Effector memory CD4-positive, alpha-beta T cell (primary cell): ENCODE measurements at places on chromosomes 7 and 10.

- no peak for DNase-seq
- no peaks in the 10 kb centered on the region for H3K27me3 ChIP-seq
- no peaks in the 10 kb centered on the region for H3K4me1 ChIP-seq
- no peak overlapping the region for H3K4me3 ChIP-seq
- no peak overlapping the region for H3K27ac ChIP-seq
Observed at GRCh38 chr10:92747066-92747465, 57.3 kb downstream of the HHEX start.

GRCh38 chr10:30029872-30030256 is 29.5 kb downstream of the JCAD start:
- H3K27ac ChIP-seq = no peak overlapping the region
- H3K4me1 ChIP-seq = peaks cover 28% of the 10 kb centered on the region
- no peak overlapping the region for H3K4me3 ChIP-seq
- H3K36me3 ChIP-seq = no peaks in the 10 kb centered on the region

DNA sequence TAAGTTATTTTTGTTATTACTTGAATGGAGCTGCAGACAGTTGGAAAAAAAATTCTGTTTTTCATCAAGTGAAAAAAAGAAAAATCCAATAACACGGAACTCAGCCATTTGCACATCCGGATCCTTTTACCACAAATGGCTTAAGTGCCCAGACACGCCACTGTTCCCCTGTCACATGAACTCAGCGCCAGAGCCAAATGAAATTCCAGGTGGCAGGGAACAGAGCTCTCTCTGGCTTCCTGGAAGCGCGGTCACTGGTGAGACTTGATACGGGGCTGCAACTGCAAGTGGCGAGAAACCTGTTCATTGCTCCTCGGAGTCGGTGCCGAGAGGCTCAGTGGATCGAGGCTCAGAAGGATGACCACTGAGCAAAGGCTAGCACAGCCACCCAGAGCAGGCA is 60.8 kb upstream of the NPTX2 start:
- no peaks in the 10 kb centered on the region for H3K36me3 ChIP-seq
- no peak overlapping the region for H3K4me3 ChIP-seq
- no peaks in the 10 kb centered on the region for H3K4me1 ChIP-seq

DNA sequence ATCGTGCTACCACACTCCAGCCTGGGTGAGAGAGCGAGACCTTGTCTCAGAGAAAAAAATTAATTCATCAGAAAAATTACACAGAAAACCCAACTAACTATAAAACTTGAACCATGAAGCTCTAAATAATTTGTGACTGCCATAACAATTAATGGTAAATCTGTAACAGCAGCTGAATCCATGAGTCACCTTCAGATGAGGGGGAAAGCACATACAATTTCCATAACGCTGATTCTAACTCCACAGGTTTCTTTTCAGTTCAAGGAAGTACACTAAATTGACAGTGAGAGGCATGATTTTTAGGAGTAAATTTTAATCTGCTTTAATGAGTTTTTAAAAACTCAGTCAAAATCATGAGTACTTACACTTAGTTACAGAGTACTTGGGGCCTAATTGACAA is 120.1 kb upstream of the NOBOX start:
- H3K4me1 ChIP-seq = no peaks in the 10 kb centered on the region
- no peak overlapping the region for H3K4me3 ChIP-seq
- no peak overlapping the region for H3K27ac ChIP-seq

DNA sequence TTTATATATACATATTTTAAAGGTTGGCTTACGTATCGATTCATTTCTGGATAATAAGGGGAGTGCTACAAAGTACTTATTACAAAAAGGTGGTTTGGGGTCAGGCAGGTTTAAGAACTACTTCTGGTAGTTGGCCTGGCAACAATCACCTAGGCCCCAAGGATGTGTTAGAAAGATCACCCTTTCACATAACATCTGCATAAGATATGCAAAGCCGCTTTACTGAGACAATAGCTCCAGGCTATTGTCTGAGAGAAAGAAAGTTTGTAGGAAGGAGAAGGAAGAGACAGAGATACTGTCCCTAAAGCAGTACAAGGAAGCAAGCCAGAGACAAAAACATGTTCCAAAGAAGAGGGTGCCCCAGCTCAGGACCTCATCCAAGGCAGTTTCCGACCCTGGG is 6.2 kb downstream of the PAXIP1 start:
- H3K4me1 ChIP-seq = no peaks in the 10 kb centered on the region
- no peak for DNase-seq
- H3K4me3 ChIP-seq = no peak overlapping the region
- H3K36me3 ChIP-seq = peaks cover 10% of the 10 kb centered on the region
- no peaks in the 10 kb centered on the region for H3K27me3 ChIP-seq
- H3K27ac ChIP-seq = no peak overlapping the region

DNA sequence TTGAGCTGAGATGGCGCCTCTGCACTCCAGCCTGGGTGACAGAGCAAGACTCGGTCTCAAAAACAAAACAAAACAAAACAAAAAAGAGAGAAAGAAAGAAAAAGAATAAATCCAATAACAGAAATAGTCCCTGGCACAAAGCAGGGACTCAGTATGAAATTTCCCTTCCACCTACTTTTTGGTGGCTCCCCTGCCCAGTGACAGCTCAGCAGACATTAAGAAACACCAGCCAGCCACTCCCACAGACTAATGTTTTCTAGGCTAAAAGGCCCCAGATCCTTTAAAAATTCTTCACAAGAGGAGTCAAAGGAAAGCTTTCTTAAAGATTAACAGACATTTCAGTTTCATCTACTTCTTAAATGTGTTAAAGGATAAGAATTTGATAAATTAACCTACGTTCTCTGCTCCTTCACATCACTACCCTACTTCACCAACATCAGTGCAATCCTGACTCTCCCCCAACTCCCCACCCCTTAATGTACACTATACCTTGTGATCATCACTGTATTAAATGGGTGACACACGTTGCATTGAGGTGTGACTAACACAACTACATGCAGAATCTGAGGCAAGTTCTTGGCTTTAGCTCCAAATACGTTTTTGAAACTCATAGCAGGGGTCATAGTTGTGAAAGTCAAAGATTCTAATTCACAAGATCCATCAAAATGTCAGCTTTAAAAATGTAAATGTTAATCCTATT is 114.5 kb upstream of the CAV2 start:
- H3K36me3 ChIP-seq = no peaks in the 10 kb centered on the region
- H3K4me1 ChIP-seq = no peaks in the 10 kb centered on the region
- H3K27ac ChIP-seq = no peak overlapping the region
- H3K4me3 ChIP-seq = no peak overlapping the region

GRCh38 chr7:107387128-107387527 is 82.7 kb upstream of the GPR22 start:
- no peak overlapping the region for H3K4me3 ChIP-seq
- no peaks in the 10 kb centered on the region for H3K27me3 ChIP-seq
- H3K27ac ChIP-seq = no peak overlapping the region
- no peak for DNase-seq

DNA sequence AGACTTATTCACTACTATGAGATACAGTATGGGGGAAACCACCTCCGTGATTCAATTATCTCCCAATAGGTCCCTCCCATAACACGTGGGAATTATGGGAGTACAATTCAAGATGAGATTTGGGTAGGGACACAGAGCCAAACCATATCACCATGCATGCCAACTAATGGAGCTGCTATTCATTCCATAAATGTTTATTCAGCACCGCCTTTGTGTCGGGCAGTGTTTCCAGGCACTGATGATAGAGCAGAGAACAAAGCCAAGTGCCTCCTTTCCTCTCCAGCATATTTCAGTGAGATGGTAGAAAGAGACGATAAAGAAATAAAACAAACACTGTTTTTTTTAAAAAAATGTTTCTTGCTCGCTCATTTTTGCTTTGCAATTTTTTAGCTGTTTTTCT is 295.9 kb upstream of the FOXK1 start:
- H3K4me3 ChIP-seq = no peak overlapping the region
- no peaks in the 10 kb centered on the region for H3K4me1 ChIP-seq
- H3K27me3 ChIP-seq = no peaks in the 10 kb centered on the region
- DNase-seq = no peak

- H3K4me1 ChIP-seq = peaks cover 16% of the 10 kb centered on the region
- no peak for DNase-seq
- H3K27ac ChIP-seq = peak overlapping the region; percentile 52
Observed at GRCh38 chr7:36153571-36154097, 580 bp downstream of the EEPD1 start.

GRCh38 chr10:94010886-94011285 is 17.2 kb downstream of the PLCE1 start:
- no peaks in the 10 kb centered on the region for H3K27me3 ChIP-seq
- no peak for DNase-seq
- H3K27ac ChIP-seq = no peak overlapping the region
- no peaks in the 10 kb centered on the region for H3K36me3 ChIP-seq
- H3K4me3 ChIP-seq = no peak overlapping the region
- no peaks in the 10 kb centered on the region for H3K4me1 ChIP-seq

- H3K4me1 ChIP-seq = no peaks in the 10 kb centered on the region
- no peak overlapping the region for H3K27ac ChIP-seq
- H3K36me3 ChIP-seq = no peaks in the 10 kb centered on the region
- H3K4me3 ChIP-seq = no peak overlapping the region
Observed at GRCh38 chr7:119197172-119197876, 972.8 kb downstream of the ANKRD7 start.

GRCh38 chr7:129746857-129747529 is 135.5 kb downstream of the NRF1 start:
- no peak overlapping the region for H3K27ac ChIP-seq
- DNase-seq = no peak
- H3K4me1 ChIP-seq = no peaks in the 10 kb centered on the region
- H3K36me3 ChIP-seq = peaks cover 9% of the 10 kb centered on the region

DNA sequence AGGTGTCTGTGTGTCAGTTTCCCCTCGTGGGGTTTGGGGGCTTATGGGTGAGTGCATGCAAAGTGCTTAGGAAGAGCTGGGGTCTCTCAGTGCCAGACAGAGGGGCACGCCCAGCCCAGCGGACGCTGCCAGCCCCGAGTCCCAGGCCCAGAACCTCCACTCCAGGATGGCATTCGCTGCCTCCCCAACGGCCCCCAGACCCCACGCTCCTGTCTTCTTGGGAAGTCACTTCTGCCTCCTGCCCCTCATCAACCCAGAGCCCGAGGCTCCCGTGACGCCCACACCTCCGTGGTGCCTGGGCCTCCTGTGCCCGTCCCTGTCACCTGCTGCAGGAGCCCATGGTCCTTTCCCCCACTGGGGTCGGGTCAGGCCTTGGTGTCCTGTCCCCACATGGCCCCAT is 35.0 kb downstream of the NKX6-2 start:
- no peak overlapping the region for H3K27ac ChIP-seq
- no peaks in the 10 kb centered on the region for H3K4me1 ChIP-seq
- H3K27me3 ChIP-seq = no peaks in the 10 kb centered on the region

- no peaks in the 10 kb centered on the region for H3K36me3 ChIP-seq
- H3K27me3 ChIP-seq = no peaks in the 10 kb centered on the region
- no peak overlapping the region for H3K27ac ChIP-seq
- DNase-seq = no peak
- no peak overlapping the region for H3K4me3 ChIP-seq
- H3K4me1 ChIP-seq = no peaks in the 10 kb centered on the region
Observed at GRCh38 chr7:71286336-71286735, 154.4 kb downstream of the GALNT17 start.

GRCh38 chr7:123410273-123410904 is 124.0 kb downstream of the IQUB start:
- DNase-seq = no peak
- H3K36me3 ChIP-seq = no peaks in the 10 kb centered on the region
- H3K4me1 ChIP-seq = no peaks in the 10 kb centered on the region
- H3K27ac ChIP-seq = no peak overlapping the region

DNA sequence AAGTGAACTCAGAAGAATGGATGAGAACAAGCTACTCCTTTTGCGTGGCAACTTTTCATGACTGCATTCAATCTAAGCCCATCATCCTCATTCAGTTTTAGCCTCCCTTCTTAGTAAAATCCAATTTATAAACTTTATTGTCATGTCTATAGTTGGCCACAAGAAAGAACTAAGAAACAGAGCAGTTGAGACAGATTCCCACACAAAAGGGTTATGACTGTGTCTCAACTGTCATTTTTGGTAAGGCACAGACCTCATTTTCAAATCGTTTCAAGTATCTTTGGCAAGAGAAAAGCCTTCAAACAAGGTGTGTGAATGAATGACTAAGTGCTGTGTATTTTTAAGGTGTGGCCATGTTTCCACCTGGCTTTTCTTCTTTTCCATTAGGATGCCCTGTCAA is 84.2 kb upstream of the CREB5 start:
- no peak overlapping the region for H3K27ac ChIP-seq
- DNase-seq = no peak
- no peaks in the 10 kb centered on the region for H3K27me3 ChIP-seq
- H3K36me3 ChIP-seq = no peaks in the 10 kb centered on the region
- peaks cover 4% of the 10 kb centered on the region for H3K4me1 ChIP-seq

- no peak overlapping the region for H3K4me3 ChIP-seq
- H3K27ac ChIP-seq = no peak overlapping the region
- DNase-seq = no peak
- no peaks in the 10 kb centered on the region for H3K36me3 ChIP-seq
Observed at GRCh38 chr7:2837496-2837895, 6.6 kb downstream of the GNA12 start.

- no peaks in the 10 kb centered on the region for H3K36me3 ChIP-seq
- H3K27me3 ChIP-seq = no peaks in the 10 kb centered on the region
- H3K27ac ChIP-seq = no peak overlapping the region
- no peaks in the 10 kb centered on the region for H3K4me1 ChIP-seq
Observed at GRCh38 chr7:66277492-66277891, 72.4 kb downstream of the TPST1 start.

- no peak overlapping the region for H3K27ac ChIP-seq
- H3K4me1 ChIP-seq = peaks cover 3% of the 10 kb centered on the region
- DNase-seq = no peak
- peaks cover 11% of the 10 kb centered on the region for H3K27me3 ChIP-seq
Observed at GRCh38 chr7:74029991-74030415, 2.0 kb downstream of the ELN start.

DNA sequence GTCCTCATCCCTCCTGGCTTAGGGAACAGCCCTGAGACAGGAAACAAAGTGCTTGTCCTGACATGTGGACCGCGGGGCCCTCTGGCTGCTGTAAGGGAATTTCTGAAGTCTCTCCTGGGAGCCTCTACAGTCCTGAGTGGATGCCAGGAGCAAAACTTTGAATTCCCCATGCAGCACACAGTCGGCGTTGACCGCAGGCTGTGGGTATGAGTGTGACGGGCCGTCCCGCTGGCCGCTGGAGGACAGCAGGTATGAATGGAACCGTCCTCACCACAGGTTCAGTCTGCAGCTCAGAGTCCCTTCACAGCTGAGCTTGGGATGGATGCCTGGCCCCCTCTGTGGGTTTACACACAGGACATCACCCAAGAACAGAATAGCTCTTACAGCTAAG is 94.9 kb downstream of the GPR26 start:
- H3K27ac ChIP-seq = no peak overlapping the region
- no peaks in the 10 kb centered on the region for H3K27me3 ChIP-seq
- H3K36me3 ChIP-seq = no peaks in the 10 kb centered on the region

DNA sequence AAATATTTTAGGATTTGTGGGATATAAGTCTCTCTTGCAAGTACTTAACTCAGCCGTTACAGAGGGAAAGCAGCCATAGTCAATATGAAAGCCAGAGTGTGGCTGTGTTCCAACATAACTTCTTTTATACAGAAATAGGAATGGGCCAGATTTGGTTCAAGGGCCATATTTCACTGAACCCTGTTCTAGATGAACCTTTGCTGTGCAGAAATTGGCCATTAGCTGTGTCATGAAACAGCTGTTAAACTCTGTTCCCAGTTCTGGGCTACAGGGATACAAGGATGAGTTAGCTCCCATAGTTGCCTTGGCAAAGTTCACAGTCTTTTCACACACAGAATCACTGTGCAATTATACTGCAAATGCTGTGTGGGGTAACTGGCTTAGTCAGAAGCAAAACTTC is 213.9 kb upstream of the LRRN3 start:
- H3K27ac ChIP-seq = no peak overlapping the region
- no peak for DNase-seq
- H3K27me3 ChIP-seq = no peaks in the 10 kb centered on the region
- no peak overlapping the region for H3K4me3 ChIP-seq

GRCh38 chr7:97307521-97308108 is 190.1 kb downstream of the SDHAF3 start:
- no peaks in the 10 kb centered on the region for H3K27me3 ChIP-seq
- no peak overlapping the region for H3K4me3 ChIP-seq
- DNase-seq = no peak
- no peaks in the 10 kb centered on the region for H3K4me1 ChIP-seq
- no peak overlapping the region for H3K27ac ChIP-seq
